GM12865 (cell line): ENCODE measurements at places on chromosomes 12 and 14.

GRCh38 chr14:69760810-69761209 is 6.1 kb upstream of the SRSF5 start:
- no peak for DNase-seq

- DNase-seq: peak; percentile 75
Observed at GRCh38 chr12:105279460-105280056, 43.6 kb upstream of the APPL2 start.

DNA sequence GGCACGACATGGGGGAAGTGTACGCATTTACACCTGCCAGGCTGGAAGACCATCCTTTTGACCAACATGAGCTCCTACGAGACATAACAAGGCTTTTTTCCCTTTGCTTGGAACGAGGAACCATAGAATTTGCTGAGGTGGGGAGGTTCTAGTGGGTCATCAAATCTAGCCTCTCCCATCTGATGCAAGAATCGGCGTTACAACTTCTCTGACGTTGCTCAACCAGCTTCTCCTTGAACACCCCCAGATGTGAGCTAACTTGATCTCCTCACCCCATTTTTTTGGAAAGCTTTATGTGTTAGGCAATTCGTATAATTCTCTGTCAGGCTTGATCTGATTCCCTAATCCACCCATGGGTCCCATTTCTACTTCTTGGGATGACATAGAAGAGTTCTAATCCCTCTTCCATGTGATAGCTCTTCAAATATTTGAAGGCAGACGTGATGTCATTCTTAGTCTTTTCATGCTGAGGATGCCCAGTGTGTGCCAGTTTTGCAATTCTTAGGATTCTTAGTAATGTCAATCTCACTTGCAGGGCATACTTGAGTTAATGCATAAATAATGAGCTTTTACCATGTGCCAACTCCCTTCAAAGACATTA is 163.6 kb upstream of the PARP11 start:
- no peak for DNase-seq

DNA sequence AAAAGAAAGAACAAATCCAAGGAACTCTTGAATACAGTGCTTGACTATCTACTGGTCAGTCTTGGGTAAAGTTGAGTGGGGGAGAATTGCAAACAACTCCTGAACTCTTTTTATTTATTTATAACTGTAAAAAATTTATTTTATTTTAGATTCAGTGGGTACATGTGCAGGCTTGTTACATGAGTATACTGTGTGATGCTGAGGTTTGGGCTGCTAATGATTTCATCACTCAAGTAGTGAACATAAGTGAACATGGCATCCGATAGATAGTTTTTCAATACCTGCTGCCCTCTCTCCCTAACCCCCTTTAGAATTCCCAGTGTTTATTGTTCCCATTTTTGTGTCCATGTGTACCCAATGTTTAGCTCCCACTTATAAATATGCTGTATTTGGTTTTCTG is 3.2 kb upstream of the GSG1 start:
- no peak for DNase-seq

DNA sequence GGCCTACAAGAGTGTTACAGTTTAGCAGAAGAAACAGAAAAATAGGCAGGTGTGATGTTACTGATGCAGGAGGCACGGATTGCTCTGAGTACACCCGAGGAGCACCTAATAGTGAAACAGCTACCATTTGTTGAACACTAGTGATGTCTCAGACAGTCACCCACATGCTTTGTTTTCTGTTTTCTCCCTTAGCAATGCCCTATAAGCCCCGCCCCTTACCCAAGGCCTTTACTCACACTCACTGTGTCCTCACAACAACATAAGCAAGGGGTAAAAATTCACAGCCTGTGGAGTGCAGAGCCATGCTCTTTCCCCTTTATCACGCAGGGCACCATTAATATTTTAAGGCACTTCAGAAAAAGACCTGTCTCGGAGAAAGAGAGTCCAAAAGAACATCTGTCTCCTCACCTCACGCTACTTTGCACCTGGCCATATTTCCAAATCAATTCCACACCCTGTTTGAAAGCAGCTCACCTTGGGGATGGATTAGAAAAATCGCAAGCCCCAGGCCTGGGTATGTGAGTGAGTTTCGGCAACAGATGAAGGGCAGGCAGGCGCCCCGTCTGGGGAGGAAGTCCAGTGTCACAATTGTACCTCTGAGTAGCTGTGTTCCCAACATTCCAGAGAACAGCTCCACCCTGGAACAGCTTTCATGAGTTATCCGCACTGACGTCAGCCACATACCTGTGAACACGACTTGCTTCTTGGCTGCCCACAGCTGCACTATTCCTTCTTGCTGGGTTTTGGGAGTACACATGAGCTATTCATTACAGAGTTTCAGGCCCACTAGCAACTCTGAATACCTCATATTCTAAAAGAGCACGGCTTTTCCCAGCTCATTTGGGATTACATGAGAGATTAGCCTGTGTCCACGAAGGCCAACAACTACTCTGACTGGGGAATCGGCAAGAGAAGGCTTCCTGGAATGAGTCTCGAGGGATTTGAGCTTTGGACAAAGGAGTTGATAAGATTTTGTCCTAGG is 26.0 kb downstream of the MAPK1IP1L start:
- peak; percentile 71 for DNase-seq

GRCh38 chr12:84247931-84248330 is 664.7 kb downstream of the SLC6A15 start:
- DNase-seq: no peak

DNA sequence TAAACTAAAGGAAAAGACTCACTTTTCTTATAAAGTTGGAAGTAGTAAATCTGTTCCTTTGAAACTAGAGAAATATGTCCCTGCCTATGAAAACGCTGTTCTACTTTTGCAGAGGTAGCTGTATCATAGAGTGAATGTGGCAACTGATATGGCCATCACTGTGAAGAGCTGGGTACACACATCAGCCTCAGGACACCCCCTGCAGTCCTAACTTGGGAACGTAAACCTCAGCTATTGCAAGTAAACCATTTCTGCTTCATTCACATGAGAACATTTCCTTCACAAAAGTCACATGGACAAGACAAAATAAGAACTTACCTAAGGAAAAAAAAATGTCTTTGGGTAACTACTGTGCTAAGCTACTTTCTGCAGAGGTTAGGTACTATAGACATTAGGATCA is 233.3 kb upstream of the PPFIA2 start:
- peak; percentile 19 for DNase-seq
